Activated CD4-positive, alpha-beta T cell treated with anti-CD3 and anti-CD28 coated beads, Interleukin-2, amount 10 ng/mL, durations not matched to agents 24 days and 14 days (primary cell): ENCODE measurements at places on chromosomes 1 and 21. TPM values are rescaled to one million over a fixed set of nuclear protein-coding genes. Genes with fewer than 3 reads are reported as not detected.

Gene PLEKHN1
- total RNA-seq, result 1.8 and 2.8 TPM in 2 replicates

Gene KCNQ4
- total RNA-seq, result 1.4 and 1.5 TPM in 2 replicates

Gene FMO2
- total RNA-seq, result not detected in 2 replicates

Gene SLAMF9
- total RNA-seq, result not detected in 2 replicates

Gene GABRD
- not detected in 2 replicates for total RNA-seq

Gene HEYL
- total RNA-seq, result not detected in 2 replicates

Gene UQCRHL
- total RNA-seq, result 1.5 TPM in 2 replicates

Gene LHX8
- not detected in 2 replicates for total RNA-seq

Gene VPS26C
- total RNA-seq, result 52.8 and 60.0 TPM in 2 replicates

Gene DPM3
- total RNA-seq, result 34.5 and 37.2 TPM in 2 replicates

GRCh38 chr1:6348511-6349191 lies 44.9 kb downstream of the ACOT7 start:
- DNase-seq, result peak; percentile 88

DNA sequence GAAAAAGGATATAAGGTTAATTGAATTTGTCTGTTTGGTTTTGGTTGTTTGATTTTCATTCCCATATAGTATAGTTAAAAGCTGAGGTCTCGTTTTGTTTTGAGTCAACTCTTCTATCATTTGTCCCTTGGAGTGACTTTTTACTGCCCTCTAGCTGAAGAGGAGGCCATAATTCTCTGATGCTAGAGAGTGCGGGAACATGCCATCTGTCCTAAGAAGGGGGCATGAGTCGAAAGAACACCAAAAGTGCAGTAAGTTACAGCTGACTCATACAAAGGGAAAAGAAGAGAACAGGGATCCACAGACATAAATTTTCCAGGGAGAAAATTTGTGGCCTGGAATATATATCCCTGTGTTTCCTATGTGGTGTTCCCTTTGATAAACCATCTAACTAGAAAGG lies 4.1 kb downstream of the KRTAP21-3 start:
- no peak for DNase-seq

GRCh38 chr1:205491794-205492193 lies 12.7 kb upstream of the CDK18 start:
- no peak for DNase-seq

- no peak for DNase-seq
These were observed 57.3 kb downstream of the RHOU start for GRCh38 chr1:228792601-228793000.

GRCh38 chr1:95012389-95012788 lies 60.4 kb downstream of the ALG14 start:
- no peak for DNase-seq

- no peak for DNase-seq
These were observed 204.9 kb upstream of the USP24 start for GRCh38 chr1:55420026-55420425.

- DNase-seq, result no peak
These were observed 76.5 kb upstream of the WDR26 start for GRCh38 chr1:224510880-224511645.

DNA sequence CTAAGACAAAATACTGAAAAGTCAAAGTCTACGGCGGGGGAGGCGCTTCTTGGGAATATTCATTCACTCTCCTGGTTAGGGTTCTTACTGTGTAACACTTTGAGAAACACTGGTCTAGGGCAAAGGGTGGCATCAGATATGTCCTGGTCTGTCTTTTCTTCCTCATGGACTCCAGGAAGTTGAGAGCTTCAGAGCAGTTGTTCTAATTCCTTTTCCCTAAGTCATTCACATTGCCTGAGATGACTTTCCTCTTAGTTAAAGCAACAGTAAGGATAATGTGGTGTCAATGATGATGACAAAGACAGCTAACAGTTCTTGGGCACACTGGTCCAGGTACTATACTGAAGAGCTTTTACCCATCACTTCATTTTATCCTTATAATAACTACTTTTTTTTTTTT lies 27.0 kb downstream of the FGGY start:
- DNase-seq, result no peak

- DNase-seq, result no peak
These were observed 6.2 kb upstream of the YRDC start for GRCh38 chr1:37814252-37814651.

DNA sequence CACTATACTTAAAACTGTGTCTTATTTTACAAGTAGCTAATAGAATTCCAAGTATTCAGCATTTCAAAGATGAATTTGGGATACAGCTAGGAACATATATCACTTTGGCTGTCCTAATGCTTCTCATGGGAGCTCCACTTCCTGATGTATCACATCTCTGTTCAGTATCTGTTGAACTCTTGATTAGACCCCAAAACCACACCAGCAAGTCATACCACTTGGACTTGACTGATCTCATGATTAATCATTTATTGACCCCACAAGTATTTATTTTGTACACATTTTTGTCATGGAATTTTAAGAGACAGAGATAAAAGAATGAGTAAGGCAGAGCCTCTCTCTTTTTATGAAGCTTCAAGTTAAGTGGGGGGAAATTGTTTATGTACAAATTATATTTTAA lies 30.0 kb downstream of the TMPRSS15 start:
- no peak for DNase-seq

GRCh38 chr1:170624146-170624545 lies 39.8 kb upstream of the PRRX1 start:
- peak; percentile 19 for DNase-seq

GRCh38 chr21:29293495-29293894 lies 5.2 kb upstream of the BACH1 start:
- no peak for DNase-seq
